ENCODE measurements at places on chromosomes 11 and 22.
A peak's percentile ranks its signal among the peaks of the same experiment; 100 is the strongest.

DNA sequence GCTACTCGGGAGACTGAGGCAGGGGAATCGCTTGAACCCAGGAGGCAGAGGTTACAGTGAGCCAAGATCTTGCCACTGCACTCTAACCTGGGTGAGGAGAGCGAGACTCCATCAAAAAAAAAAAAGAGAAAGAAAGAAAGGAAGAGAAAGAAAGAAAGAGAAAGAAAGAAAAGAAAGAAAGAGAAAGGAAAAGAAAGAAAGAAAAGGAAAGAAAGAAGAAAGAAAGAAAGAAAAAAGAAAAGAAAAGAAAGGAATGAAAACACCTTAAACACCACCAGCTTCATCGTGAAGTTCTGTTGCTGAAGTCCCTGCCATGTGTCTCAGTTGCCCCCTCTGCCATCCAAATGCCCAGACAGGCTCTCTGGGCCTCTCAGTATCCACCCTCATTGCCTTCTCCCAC, 9.9 kb upstream of the CXCR5 start:
- peak overlapping the region; percentile 97 for H3K27ac ChIP-seq
- no peaks in the 10 kb centered on the region for H3K36me3 ChIP-seq
- peaks cover 64% of the 10 kb centered on the region for H3K4me1 ChIP-seq
- H3K4me3 ChIP-seq: peak overlapping the region; percentile 36
- no peaks in the 10 kb centered on the region for H3K27me3 ChIP-seq
- DNase-seq: no peak

GRCh38 chr11:12725055-12725862, 51.0 kb downstream of the TEAD1 start:
- peaks cover 8% of the 10 kb centered on the region for H3K36me3 ChIP-seq
- H3K4me1 ChIP-seq: no peaks in the 10 kb centered on the region
- no peak for DNase-seq
- peaks cover 93% of the 10 kb centered on the region for H3K27me3 ChIP-seq
- H3K4me3 ChIP-seq: no peak overlapping the region

GRCh38 chr11:61392981-61393595, 701 bp downstream of the TMEM216 start:
- DNase-seq: no peak
- peak overlapping the region; percentile 92 for H3K4me3 ChIP-seq
- H3K36me3 ChIP-seq: no peaks in the 10 kb centered on the region

DNA sequence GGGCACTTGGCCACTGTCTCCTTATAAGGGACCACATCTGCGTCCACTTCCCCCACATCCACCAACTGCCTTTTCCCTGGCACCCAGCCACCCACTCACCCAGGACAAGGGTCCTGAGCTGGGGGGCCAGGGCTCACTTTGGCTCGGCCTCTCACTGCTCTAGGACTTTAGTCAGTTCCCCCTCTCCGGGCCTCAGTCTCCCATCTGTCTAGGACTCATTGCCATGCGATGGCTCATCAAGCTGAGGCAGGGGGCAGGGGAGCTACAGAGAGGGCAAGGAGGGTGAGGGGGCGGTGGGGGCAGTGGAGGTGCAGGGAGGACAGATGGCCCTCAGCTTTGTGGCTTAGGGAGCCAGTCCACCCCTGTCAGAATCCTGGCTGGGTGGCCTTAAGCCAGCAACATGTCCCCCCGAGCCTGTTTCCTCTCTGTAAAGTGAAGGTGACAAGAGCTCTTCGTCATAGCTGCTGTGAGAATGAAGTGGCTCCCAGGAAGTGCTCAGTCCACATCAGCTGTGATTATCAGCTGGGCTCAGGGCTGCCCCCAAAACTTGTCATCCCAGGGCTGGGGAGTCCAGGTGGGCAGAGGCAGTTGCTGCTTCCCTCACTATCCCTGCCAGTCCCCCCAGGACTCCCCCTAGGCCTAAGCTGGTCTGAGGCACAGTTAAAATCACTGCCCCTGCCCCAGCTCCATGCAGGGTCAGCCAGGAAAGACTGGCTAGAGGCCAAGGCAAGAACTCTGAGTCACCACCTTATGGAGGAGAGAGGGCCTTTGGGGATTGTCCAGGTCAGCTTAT, 14.9 kb downstream of the RAC2 start:
- peak overlapping the region; percentile 86 for H3K4me3 ChIP-seq
- H3K36me3 ChIP-seq: peaks cover 19% of the 10 kb centered on the region
- peaks cover 69% of the 10 kb centered on the region for H3K4me1 ChIP-seq

- peaks cover 17% of the 10 kb centered on the region for H3K4me1 ChIP-seq
- peaks cover 16% of the 10 kb centered on the region for H3K27me3 ChIP-seq
- H3K27ac ChIP-seq: no peak overlapping the region
- peak; percentile 60 for DNase-seq
- H3K36me3 ChIP-seq: no peaks in the 10 kb centered on the region
These were observed 34.6 kb downstream of the CYTH4 start for GRCh38 chr22:37316875-37317371.

GRCh38 chr11:15641271-15642045, 526.7 kb downstream of the INSC start:
- peaks cover 17% of the 10 kb centered on the region for H3K27me3 ChIP-seq
- no peak overlapping the region for H3K27ac ChIP-seq
- no peaks in the 10 kb centered on the region for H3K4me1 ChIP-seq
- H3K36me3 ChIP-seq: no peaks in the 10 kb centered on the region
- no peak for DNase-seq

DNA sequence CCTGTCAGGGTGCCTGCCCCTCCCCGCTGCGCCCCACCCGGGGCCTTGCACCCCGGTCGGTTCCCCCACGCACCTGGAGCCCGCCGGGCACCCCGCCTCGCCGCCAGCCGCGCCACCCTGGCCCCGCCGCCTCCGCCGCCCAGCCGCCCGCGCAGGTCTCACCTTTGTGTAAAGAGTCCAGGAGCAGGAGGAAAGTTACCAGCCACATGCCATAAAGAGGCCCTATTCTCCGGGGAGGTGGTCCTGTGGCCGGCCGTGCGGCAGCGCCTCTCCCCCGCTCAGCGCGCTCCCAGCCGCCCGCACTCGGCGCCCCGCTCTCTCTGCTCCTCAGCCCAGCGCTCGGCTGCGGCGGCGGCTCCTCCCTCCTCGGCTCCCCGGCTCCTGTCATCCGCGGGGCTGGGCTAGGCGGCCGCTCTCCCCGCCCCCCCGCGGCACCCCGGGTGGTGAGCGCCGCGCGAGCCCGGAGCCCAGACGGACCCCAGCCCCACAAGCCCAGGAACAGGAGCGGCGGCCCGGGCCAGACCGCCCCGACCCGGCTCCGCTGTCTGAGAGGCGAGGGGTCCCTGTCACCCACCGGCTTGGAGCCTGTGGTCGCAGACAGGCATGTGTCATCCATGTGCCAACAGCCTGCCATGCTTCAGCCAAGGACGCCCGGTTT, at the start of gene DSCAML1:
DSCAML1 (minus strand) TSS at position 345 of the 658 bp plus-strand sequence; CDS start at position 208, 137 bp downstream.
- H3K4me1 ChIP-seq: peaks cover 10% of the 10 kb centered on the region
- H3K36me3 ChIP-seq: peaks cover 3% of the 10 kb centered on the region
- H3K27me3 ChIP-seq: peaks cover 64% of the 10 kb centered on the region
- no peak within 1 kb of the TSS for H3K27ac ChIP-seq

GRCh38 chr22:32587449-32587848, 112.8 kb downstream of the FBXO7 start:
- peaks cover 37% of the 10 kb centered on the region for H3K27me3 ChIP-seq
- H3K27ac ChIP-seq: no peak overlapping the region
- H3K36me3 ChIP-seq: no peaks in the 10 kb centered on the region
- H3K4me1 ChIP-seq: no peaks in the 10 kb centered on the region
- no peak for DNase-seq

- DNase-seq: no peak
- peaks cover 16% of the 10 kb centered on the region for H3K4me1 ChIP-seq
- no peaks in the 10 kb centered on the region for H3K36me3 ChIP-seq
- peak overlapping the region; percentile 47 for H3K4me3 ChIP-seq
These were observed 9.5 kb downstream of the KCTD17 start for GRCh38 chr22:37060801-37061610.

All from T-helper 17 cell (primary cell).